Calu3 (cell line): ENCODE measurements at places on chromosomes 16 and 17.

GRCh38 chr17:33633446-33633845 is 340.4 kb upstream of the ASIC2 start:
- no peaks in the 10 kb centered on the region for H3K36me3 ChIP-seq
- no peaks in the 10 kb centered on the region for H3K4me1 ChIP-seq
- DNase-seq, result no peak
- H3K27me3 ChIP-seq, result peaks cover 78% of the 10 kb centered on the region
- no peak overlapping the region for H3K27ac ChIP-seq

GRCh38 chr16:9567666-9568065 is 476.2 kb downstream of the HAPSTR1 start:
- H3K4me1 ChIP-seq, result no peaks in the 10 kb centered on the region
- no peak for DNase-seq
- H3K4me3 ChIP-seq, result no peak overlapping the region

GRCh38 chr17:31677681-31678080 is 181.4 kb downstream of the COPRS start:
- H3K27me3 ChIP-seq, result peaks cover 59% of the 10 kb centered on the region
- peaks cover 8% of the 10 kb centered on the region for H3K4me1 ChIP-seq
- H3K27ac ChIP-seq, result no peak overlapping the region
- no peaks in the 10 kb centered on the region for H3K36me3 ChIP-seq

DNA sequence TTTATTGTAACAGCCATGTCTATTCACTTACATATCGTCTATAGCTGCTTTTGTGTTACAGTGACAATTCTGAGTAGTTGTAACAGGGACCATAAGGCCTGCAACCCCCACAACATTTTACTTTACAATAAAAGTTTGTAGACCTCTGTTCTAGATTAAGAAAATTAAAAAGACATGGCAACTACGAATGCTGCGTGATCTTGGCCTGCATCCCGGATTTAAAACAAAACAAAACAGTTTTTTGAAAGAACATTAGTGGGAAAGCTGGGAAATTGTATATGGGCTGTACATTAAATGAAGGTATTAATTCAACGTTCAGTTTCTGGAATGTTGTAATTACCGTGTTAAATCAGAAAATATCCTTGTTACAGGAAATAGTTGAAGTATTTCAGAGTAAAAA is 64.1 kb downstream of the RMI2 start:
- peaks cover 15% of the 10 kb centered on the region for H3K27me3 ChIP-seq
- no peak overlapping the region for H3K4me3 ChIP-seq
- no peak for DNase-seq
- no peak overlapping the region for H3K27ac ChIP-seq
- no peaks in the 10 kb centered on the region for H3K36me3 ChIP-seq

GRCh38 chr17:59366773-59367656 is 35.6 kb downstream of the YPEL2 start:
- peak overlapping the region; percentile 24 for H3K4me3 ChIP-seq
- no peaks in the 10 kb centered on the region for H3K27me3 ChIP-seq
- H3K36me3 ChIP-seq, result no peaks in the 10 kb centered on the region
- peak overlapping the region; percentile 61 for H3K27ac ChIP-seq

DNA sequence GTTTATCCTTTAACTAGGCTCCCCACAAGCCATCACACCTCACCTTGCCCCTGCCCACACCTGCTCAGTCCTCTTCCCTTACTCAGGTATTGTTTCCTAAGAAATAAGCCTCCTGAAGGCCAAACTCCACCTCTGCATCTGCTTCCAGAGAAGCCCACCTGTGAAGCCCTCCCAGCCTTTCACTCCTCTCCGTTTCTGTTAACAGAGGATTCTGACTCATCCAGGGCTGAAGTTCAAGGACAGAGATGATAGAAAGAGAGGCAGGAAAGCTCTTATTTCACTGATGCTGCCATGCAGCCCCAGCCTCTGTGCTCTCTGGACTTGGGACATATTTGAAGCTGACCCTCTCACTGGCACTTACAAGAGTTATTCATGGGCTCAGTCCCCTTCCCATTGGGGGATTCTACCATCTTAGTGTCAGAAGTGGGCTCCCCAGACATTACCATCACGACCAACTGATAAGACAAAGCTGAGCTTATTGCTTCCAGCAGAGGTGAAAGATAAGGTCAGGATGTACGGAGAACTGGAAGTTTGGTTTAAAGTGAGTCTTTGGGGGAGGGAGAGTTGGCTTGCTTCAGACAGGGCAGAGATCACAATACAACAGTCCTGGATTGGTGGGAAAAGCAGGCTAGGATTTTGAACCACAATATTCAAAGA is 35.3 kb upstream of the XYLT2 start:
- H3K27me3 ChIP-seq, result peaks cover 68% of the 10 kb centered on the region
- no peak overlapping the region for H3K27ac ChIP-seq
- H3K36me3 ChIP-seq, result no peaks in the 10 kb centered on the region

DNA sequence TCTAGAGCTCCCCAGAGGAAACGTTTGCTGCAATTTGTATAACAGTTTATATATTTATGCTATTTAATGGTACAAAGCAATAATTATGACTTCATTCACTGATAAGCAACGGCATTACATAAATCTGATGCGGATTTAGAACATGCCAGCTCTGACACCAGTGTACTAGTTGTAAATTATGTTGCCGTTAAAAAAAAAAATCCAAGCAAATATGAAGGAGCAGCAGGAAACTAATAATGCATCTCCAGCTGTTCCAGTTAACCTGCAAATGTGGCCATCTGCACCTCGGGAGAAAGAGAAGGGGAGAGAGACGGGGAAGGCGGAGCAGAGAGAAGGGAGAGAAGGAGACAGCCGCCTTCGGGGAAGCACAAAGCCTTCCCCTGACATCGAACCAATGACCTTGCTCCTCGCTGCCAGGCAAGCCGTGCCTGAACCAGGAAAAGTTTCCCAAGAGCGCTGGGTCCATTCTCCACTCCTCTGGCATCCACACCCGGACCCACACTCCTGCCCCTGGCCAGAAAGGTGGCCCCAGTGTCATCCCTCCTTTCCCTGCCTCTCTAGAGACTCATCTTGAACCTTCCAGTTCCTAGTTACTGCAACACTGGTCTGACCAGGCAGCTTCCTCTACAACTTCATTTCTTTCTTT is 174.8 kb downstream of the C16orf78 start:
- no peak overlapping the region for H3K4me3 ChIP-seq
- no peaks in the 10 kb centered on the region for H3K36me3 ChIP-seq
- peaks cover 86% of the 10 kb centered on the region for H3K27me3 ChIP-seq
- no peak for DNase-seq

GRCh38 chr16:54564841-54565240 is 278.3 kb upstream of the IRX3 start:
- H3K4me1 ChIP-seq, result no peaks in the 10 kb centered on the region
- H3K27ac ChIP-seq, result no peak overlapping the region

DNA sequence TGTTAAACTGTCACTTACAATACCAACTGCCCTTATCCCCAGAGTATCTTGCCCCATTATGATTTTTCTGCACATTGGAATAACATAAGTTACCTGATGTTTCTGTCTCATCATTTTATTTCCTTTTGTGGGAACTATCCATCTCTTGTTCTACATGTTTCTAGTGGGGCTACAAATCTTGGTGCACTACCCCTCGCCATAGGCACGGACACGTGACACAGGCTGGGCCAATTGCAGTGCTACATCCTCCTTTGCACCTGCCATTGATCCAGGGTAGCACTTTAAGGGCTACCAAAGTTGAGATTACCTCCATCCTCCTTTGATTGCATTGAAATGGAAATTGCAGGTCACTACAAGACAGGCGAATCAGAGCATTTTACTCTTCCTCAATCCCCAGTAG is 14.2 kb upstream of the SYT17 start:
- peaks cover 30% of the 10 kb centered on the region for H3K27me3 ChIP-seq
- no peak overlapping the region for H3K27ac ChIP-seq
- no peaks in the 10 kb centered on the region for H3K4me1 ChIP-seq
- DNase-seq, result peak; percentile 33
- no peaks in the 10 kb centered on the region for H3K36me3 ChIP-seq
- H3K4me3 ChIP-seq, result no peak overlapping the region

GRCh38 chr17:35930211-35931065 is at the start of gene RDM1:
TSS of gene RDM1 (minus strand) at chr17:35930773. CDS start at chr17:35930727, 46 bp downstream.
- DNase-seq, result peak; percentile 91
- H3K4me1 ChIP-seq, result no peaks in the 10 kb centered on the region
- peak within 1 kb of the TSS; percentile 84 for H3K4me3 ChIP-seq

- H3K4me1 ChIP-seq, result no peaks in the 10 kb centered on the region
- no peak overlapping the region for H3K4me3 ChIP-seq
- peak; percentile 68 for DNase-seq
- H3K36me3 ChIP-seq, result peaks cover 23% of the 10 kb centered on the region
- no peaks in the 10 kb centered on the region for H3K27me3 ChIP-seq
Observed at GRCh38 chr17:1058423-1059130, 61.6 kb downstream of the TIMM22 start.

DNA sequence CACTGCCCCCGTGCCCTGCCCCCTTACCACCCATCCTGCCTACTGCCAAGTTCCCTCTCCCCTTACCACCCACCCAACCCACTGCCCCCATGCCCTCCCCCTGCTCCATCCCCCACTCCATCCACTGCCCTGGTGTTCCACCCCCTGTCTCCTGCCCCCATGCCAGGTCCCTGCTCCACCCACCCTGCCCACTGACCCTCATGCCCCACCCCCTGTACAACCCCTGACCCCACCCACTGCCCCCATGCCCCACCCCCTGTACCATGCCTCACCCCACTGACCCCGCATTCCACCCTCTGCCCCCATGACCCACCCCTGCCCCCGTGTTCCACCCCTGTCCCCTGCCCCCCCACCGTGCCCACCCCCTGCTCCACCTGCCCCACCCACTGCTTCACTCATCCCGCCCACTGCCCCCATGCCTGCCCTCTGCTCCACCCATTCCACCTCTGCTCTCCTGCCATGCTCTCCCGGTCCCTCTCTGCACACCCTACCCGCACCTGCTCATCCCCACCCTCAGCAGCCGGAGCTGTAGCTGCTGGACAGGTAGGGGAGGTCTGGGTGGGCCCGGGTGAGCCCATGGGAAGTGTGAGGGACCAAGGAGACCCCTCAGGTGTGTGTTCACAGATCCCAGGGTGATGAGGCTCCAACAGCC is 7.4 kb upstream of the FN3KRP start:
- no peaks in the 10 kb centered on the region for H3K36me3 ChIP-seq
- H3K4me1 ChIP-seq, result peaks cover 5% of the 10 kb centered on the region
- no peaks in the 10 kb centered on the region for H3K27me3 ChIP-seq
- no peak overlapping the region for H3K4me3 ChIP-seq
- DNase-seq, result no peak

DNA sequence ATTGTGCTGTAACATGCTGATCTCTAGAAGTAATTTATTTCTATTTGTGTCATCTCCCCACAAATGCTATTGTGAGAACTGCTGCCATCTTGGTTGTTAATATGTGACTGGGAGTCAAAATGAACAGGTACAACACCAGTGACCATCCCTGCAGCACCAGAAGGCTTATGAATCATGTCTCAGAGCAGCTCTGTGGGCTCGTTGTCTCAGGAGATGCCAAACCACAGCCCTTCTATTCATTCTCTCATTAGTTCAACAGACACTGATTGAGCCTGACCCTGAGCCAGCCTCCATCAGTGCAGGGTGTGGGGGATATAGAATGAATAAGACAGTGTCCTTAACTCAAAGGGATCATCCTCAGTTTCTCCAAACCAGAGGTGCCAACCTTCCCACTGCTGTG is 92.5 kb downstream of the UTP18 start:
- no peaks in the 10 kb centered on the region for H3K4me1 ChIP-seq
- no peak for DNase-seq
- no peaks in the 10 kb centered on the region for H3K36me3 ChIP-seq
- H3K27me3 ChIP-seq, result peaks cover 93% of the 10 kb centered on the region

DNA sequence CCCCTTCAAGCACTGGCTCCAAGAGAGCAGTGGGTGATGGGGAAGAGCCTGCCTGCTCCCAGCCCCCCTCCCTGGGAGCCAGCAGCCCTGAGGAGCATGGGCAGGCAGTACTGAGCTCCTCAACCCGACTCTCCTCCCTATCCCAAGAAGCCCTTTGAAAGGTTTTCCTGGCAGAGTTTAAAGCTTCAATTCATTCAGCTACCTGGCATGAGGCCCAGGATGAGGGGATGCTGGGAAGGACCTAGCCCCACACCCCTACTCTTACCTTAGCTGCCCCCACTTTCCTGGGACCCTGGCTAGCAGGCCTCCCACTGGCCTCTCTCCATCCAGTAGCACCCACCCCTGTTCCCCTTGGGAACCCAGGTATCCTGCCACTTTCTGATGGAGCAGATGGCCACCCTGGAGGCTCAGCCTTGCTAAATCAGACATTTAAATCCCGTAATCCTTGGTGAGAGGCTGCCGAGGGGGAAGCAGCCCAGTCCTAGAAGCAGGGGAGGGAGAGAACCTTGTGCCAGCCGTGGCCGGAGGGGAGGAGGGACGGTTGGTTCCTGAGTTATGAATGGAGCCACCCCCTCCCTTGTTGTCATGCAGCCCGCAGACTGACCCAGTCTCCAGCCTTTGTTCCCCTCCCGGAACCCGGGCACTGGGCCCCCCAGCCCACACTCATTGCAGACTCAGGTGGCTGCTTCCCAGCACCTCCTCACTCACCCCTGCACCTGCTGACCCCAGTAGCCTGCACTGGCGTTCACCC is 17.1 kb downstream of the ATP1B2 start:
- H3K36me3 ChIP-seq, result peaks cover 35% of the 10 kb centered on the region
- no peaks in the 10 kb centered on the region for H3K27me3 ChIP-seq
- H3K27ac ChIP-seq, result no peak overlapping the region
- no peaks in the 10 kb centered on the region for H3K4me1 ChIP-seq
- no peak overlapping the region for H3K4me3 ChIP-seq

DNA sequence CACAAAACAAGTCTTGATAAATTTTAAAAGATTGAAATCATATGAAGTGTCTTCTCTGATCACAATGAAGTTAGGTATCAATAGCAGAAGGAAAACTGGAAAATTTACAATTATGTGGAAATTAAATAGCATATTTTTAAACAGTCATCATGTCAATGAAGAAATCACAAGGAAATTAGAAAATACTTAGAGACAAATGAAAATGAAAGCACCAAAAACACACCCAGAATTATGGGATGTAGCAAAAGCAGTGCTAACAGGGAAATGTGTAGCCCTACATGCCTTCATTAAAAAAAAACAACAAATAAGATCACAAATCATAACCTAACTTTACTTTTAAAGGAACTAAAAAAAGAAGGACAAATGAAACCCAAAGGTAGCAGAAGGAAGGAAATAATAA is 7.5 kb upstream of the IL21R start:
- no peak overlapping the region for H3K27ac ChIP-seq
- no peaks in the 10 kb centered on the region for H3K36me3 ChIP-seq
- H3K4me3 ChIP-seq, result no peak overlapping the region
- H3K4me1 ChIP-seq, result no peaks in the 10 kb centered on the region
- no peak for DNase-seq

DNA sequence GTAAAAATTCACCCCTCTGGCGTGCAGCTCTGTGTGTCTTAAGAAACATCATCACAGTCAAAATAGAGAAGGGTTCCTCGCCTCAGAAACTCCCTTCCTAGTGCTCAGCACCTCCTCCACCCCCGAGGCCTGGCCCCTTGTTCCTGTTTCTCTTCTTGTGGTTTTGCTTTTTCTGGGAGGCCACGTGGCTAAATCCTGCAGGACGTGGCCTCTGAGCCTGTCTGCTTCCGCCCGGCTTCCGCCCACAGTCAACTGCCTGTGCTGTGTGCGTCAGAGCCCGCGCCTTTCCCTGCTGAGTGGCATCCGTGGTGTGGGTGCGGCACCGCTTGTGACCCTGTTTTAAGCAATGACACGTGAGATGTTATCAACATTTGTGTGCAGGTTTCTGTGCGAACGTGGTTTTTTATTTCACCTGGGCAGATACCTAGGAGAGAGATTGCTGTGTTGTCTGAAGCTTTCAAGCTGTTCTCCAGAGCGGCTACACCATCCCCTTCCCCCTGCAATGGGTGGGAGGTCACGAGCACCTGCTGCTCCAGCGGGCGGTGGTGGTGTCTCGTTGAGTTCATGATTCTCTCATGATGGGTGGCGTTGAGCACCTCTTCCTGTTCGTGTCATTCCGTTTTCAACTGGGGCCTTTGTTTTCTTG is 21.7 kb downstream of the ACSF3 start:
- H3K4me3 ChIP-seq, result no peak overlapping the region
- DNase-seq, result no peak
- no peaks in the 10 kb centered on the region for H3K27me3 ChIP-seq

- H3K4me1 ChIP-seq, result peaks cover 9% of the 10 kb centered on the region
- no peak overlapping the region for H3K27ac ChIP-seq
- H3K4me3 ChIP-seq, result no peak overlapping the region
Observed at GRCh38 chr16:84228256-84228838, 11.5 kb downstream of the KCNG4 start.
